HS-5 (cell line): ENCODE measurements at places on chromosomes 4 and X.

DNA sequence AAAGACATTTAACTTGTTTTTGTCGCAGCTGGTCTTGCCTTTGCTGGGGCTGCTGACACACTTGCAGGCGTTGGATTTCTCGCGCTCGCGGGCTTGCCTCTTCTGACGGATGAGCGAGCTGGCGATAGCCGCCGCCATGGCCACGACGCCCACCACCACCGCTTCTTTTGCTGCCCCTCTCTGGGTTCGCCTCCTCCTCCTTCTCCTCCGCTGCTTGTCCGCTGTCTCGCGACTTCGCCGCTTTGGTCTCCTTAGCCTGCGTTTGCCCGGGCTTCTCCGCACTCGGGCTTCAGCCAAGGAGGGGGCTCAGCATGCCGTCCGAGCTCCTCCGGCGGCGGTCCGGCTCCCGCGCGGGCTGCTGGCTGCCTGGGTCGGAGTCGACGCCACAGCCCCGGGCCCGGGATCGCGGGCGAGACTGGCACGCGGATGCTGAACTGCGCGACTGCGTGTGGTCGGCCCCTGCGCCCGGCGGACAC, 613 bp downstream of the FGF13 start:
- no peak for DNase-seq

DNA sequence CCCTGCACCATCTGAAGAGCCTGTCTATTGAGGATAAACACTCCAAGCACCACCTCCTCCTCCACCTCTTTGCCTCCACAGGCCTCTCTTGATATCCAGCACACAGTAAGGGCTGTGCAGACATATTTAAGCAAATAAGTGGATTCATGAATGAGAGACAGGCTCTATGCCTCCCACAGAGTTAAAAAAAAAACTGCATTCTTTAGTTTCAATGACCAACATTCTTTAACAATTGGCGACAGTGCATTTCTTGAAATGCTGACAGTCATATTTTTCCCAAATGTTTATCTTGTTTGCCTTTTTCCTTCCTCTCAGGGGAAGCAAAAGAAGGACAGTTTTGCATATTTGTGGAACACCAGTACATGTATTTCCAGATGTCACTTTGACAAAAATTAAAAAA, 38.6 kb downstream of the MXRA5 start:
- DNase-seq = no peak

DNA sequence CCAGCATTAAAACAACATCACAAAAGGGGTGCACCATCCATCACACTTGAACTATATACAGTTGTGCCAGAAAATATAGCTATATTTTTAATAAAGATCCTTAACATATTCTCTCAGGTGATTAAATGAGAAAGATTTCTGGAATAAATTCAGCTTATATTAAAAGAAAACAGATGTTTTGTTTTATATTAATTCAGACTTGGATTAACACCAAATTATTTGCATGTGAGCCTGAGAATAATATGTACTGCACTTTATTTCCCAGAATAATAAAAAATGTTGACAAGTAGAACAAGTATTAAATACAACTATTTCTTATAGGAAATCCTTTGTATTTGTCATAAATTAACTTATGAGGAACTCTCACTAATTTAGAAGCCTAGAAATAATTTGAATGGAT, 1467.4 kb downstream of the RAPGEF2 start:
- no peak for DNase-seq

DNA sequence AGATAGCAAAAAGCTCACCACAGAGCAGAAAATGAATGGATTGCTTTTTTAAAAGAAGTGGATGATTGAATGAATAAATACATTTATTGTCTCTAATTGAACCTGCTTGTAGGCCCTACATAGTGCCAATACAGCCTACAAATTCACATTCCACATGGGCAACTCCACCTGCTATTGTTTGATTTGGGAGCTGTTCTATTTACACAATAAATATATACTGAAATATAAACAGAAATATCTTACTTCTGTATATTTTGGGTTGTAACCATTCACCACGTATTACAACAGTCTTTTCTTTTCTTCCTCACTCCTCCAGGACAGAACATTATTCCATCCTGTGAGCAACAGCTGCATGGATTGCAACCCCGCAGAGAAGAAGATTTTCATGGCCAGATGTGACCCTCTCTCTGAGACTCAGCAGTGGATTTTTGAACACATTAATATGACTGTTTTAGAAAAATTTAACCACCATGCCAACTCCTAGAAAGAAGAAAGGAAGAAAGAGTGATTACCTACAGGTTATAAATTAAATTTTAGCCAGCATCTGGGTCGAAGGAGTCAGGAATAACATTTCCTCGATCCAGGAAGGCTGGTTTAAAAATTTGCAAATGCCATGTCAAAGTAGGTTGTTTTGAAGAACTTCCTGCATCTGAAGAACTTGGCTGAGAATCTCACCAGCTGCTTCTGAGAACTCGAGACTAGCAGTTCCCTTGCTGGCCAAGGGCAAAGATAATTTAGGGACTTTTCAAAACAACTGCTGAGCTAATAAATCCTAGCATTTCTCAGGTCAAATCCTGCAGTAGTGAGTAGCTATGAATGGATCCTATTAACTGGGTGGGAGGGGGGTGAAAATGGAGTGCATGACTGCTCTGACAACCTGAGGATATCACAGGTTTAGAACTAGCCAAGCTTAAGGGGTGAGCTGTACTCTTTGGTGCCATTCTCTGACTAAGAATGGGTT, 128.7 kb upstream of the GALNT7 start:
- no peak for DNase-seq

DNA sequence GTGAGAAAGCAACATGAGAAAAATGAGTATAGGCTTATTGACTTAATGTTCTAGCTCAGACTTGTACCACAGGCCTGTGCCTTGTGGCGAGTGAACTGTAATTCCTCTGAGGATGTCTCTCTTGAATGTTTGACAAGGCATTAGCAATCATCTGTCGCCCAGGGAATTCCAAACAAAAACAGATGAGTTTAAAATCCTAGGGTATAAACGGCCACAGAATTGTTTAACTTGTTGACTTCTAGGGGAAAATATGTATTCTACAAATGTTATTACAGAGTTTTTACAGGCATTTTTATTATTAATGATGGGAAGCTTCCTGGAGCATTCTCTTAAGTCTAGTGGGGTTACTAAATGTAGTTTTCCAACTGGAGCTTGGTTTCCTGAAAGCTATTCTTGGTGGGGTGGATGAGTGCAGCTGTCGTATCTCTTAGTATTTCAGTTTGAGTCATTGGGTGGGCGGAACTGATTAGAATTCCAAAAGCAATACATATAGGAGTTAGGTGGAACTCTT, 40.6 kb downstream of the ARHGAP10 start:
- peak; percentile 80 for DNase-seq

GRCh38 chr4:8355864-8356565, 84.5 kb downstream of the ACOX3 start:
- DNase-seq = no peak

- DNase-seq = peak; percentile 28
These were observed 555.5 kb downstream of the IL15 start for GRCh38 chr4:142191901-142192300.
